ENCODE measurements at places on chromosomes 6 and 20. TPM values are rescaled to one million over a fixed set of nuclear protein-coding genes. Genes with fewer than 3 reads are reported as not detected.

The TCF15 gene
- 0.90 TPM for total RNA-seq

The CAP2 gene
- 5.0 TPM for total RNA-seq

The BPI gene
- not detected for total RNA-seq

The ROMO1 gene
- total RNA-seq, result 340 TPM

The DEFB124 gene
- not detected for total RNA-seq

The DNAH8 gene
- under 0.01 TPM for total RNA-seq

The RTF2 gene
- total RNA-seq, result 92.6 TPM

The LTB gene
- 2.3 TPM for total RNA-seq

The MAFB gene
- total RNA-seq, result 0.63 TPM

The LRRC1 gene
- 5.7 TPM for total RNA-seq

The CITED2 gene
- total RNA-seq, result 30.6 TPM

The CBLN4 gene
- total RNA-seq, result not detected

The NFATC2 gene
- total RNA-seq, result 1.5 TPM

The NT5E gene
- total RNA-seq, result 159 TPM

The CLIC5 gene
- not detected for total RNA-seq

The MOG gene
- not detected for total RNA-seq

The SSTR4 gene
- not detected for total RNA-seq

The UBE3D gene
- 6.0 TPM for total RNA-seq

The MANEA gene
- total RNA-seq, result 10.3 TPM

The FOXF2 gene
- not detected for total RNA-seq

The HFE gene
- total RNA-seq, result 2.4 TPM

The ADGRB3 gene
- under 0.01 TPM for total RNA-seq

The OR2B6 gene
- not detected for total RNA-seq

The RAET1L gene
- total RNA-seq, result not detected

The PRL gene
- total RNA-seq, result not detected

The VIP gene
- total RNA-seq, result 1.2 TPM

The HAO1 gene
- not detected for total RNA-seq

The PCNA gene
- 203 TPM for total RNA-seq

The ZNF165 gene
- total RNA-seq, result 0.36 TPM

The IL20RA gene
- total RNA-seq, result not detected

The ZFP57 gene
- 0.99 TPM for total RNA-seq

The CEP162 gene
- 6.7 TPM for total RNA-seq

The KCNB1 gene
- under 0.01 TPM for total RNA-seq

The LSM14B gene
- total RNA-seq, result 36.6 TPM

The DACT2 gene
- not detected for total RNA-seq

The RIPPLY2 gene
- not detected for total RNA-seq

The HLA-DQA1 gene
- not detected for total RNA-seq

The TOX2 gene
- 2.4 TPM for total RNA-seq

The RAD21L1 gene
- under 0.01 TPM for total RNA-seq

The OVOL2 gene
- not detected for total RNA-seq

The PTCRA gene
- not detected for total RNA-seq

The TMC2 gene
- total RNA-seq, result not detected

The SLC35F1 gene
- not detected for total RNA-seq

The SEMG1 gene
- total RNA-seq, result not detected

The KIF25 gene
- not detected for total RNA-seq

The SAPCD1 gene
- total RNA-seq, result 1.3 TPM

The PRPH2 gene
- 0.19 TPM for total RNA-seq

The HLA-DRA gene
- not detected for total RNA-seq

The BNIP5 gene
- not detected for total RNA-seq

All from endothelial cell of coronary artery (primary cell).